ENCODE measurements at places on chromosomes 6 and 20.

GRCh38 chr6:32255199-32256153 lies 31.6 kb upstream of the NOTCH4 start:
- DNase-seq: no peak

DNA sequence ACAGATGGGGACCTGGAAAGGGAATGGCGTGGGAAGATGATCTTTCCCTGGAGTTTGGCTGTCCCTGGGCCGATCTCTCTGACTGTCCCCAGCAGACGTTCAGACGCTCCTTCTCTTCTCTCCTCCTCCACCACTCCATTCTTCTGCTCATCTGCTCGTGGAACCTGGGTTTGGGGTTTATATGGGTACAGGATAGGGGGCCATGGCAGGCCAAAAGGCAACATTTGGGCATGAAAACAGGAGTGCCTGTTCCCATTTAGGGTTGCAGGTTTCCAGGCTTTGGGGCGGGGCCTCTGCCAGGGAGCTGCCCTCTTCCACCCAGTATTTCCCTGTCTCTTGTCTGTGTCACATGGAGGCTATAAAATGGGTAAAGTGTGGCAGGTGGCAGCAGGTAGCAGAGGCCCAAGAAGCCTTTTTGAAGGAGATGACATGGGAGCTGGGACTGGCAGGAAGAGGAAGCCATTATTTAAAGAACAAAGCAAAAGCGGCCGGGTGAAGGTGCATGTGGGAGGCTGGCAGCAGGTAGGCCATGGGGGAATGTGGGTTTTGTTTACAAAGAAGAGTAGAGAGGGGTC lies 203.7 kb downstream of the BMP7 start:
- no peak for DNase-seq

- DNase-seq: no peak
Measured at GRCh38 chr20:5003626-5004025, 2.3 kb upstream of the SLC23A2 start.

DNA sequence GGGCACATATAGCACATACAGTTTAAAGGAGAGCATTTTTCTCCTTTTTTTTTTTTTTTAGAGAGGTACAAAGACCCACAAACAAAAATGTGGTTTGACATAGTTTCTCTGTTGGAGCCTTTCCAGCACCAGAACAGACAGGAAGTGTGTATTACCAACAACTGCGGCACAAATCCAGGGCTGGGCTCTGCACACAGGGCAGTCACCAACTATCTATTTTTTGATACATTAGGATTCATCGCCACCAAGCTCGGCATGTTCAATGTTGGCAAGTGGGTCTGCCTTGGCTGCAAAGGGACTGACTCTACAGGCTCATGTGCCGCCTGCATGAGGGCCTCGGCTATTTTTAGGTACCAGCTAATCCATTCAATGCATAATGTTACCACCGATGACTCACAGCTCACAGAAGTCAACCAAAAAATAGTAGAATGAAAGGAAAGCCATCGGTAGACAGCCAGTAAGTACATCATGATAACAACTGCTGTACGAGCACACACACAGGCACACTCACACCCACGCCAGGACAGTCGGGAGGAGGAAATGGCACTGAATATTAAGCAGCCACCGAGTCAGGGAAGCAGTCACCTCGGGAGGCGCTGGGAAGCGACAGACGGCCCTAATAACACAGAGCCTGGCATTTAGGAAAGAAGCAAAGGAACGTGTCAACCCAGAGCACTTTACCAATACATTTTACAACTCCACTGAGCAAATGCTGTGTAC lies 81.6 kb downstream of the GMPR start:
- DNase-seq: no peak

DNA sequence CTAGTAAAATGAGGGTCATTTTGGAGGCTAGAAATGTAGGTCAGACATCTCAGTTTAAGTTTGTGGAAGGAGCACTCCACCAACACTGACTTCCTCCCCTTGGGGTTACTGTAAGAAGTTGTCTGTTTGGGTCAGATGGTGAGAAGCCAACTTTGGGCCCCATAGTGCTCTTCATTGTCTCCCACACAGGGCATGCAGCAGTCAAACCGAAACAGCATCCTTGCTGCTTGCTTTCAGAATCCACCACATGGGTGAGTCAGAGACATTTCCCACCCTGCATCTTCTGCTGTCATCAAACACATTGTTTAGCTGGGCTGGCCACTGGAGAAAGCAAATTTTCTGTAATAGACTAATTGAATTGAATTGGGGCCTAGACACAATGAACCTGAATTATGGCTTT lies 16.8 kb downstream of the IL17F start:
- no peak for DNase-seq

DNA sequence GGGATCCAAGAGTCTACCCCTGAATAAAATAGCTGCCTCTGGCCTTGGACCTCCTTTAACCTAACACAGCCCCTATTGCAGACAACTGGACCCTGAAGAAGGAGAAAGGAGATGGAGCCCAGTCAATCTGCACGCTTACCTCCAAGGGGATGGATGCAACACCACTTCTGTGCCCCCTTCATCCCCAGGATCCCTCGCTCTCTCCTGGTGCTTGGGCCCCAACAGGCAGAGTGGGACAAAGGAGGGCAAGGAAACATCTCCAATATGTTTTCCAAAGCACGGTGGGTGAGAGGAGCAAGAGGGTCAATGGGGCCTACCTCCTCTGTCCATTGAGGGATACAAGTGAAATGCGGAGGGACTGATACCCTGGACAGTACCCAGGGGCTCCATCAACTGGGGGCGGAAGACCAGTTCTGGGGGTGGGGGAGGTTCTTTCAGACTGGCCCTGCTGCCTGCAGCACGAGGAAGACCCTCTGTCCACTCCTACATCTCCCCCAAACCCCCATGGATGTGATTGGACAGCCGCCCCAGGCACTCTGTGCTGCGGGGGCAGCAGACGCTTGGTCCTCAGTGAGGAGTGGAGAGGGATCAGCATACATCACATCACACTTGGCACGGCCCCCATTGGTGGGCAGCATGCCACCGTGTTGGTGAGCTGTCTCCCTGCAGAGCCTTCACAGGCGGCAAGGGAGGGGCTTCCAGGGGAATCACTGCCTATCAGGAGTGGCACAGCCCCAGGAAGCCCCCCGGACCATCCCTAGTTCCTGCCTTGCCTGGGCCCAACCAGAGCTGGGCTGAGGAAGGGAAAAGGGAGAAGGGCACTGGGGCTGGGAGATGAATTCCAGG lies 70.6 kb downstream of the MRPL14 start:
- no peak for DNase-seq

DNA sequence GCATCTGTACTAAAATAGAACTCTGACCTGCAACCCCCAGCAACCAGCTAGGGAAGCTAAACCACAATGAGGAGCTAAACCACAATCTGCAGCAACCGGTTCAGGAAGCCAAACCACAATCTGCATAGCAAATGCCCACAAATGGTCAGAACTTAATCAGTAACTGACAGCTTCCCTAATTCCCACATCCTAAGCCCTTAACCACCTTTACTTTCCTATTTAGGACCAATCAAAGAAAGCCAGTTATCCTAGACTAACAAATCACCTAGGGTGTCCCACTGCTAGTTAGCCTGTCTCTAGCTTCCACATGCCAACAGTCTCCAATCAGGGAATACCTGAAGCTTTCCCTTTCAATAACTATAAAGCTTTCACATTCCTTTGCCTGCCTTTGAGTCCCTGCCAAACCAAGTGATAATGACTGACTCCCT lies 424.6 kb upstream of the PTCHD4 start:
- no peak for DNase-seq

GRCh38 chr6:163712981-163713380 lies 298.5 kb downstream of the QKI start:
- no peak for DNase-seq

- no peak for DNase-seq
Measured at GRCh38 chr6:118808793-118809638, 84.9 kb upstream of the ASF1A start.

DNA sequence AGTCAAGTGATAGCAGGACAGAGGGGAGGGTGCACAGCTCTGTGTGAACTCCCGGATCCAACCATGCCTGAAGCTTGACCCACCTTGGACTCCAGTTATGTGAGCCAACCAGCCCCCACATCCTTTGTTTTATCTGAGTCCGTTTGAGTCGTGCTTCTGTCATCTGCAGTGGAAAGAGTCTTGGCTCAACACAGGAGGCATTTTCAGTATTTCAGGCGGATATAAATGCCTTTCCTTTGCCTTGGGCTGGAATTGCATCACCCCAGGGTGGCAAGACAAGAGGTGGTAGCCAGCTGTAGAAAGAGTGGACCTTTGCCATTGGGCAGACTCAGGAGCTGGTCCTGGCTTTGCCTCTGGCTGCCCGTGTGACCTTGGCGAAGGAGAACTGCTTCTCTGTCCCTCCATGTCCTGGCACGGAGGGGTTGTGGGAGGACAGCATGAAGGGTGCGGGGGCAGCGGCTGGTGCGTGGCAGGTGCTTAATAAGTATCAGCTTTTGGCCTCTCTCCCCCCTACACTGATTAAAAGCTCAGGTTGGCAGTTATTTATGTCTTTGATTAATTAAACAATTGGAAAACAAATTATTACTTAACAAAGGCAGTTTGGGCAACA lies 42.6 kb upstream of the APCDD1L start:
- DNase-seq: no peak

DNA sequence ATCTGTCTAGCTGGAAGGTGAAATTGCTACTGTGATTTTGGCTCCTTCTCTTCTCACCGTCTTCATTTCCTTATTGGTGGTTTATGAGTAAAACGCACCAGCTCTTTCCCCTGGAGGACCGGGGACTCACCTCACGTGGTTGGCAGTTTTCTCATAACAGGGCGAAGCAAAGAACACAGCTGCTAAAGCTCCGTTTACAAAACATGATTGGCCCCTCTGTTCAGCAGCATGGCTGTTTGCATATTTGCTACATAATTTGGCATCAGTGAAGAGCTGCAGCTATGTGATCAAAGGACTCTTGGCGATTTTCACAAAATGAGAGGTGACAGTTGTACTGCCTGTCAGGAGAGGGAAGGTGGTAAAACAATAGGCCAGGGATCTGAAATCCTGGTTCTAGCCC lies 20.5 kb upstream of the TMEM181 start:
- no peak for DNase-seq
